NCI-H1694 (cell line): ENCODE measurements at places on chromosomes 16 and 17.

DNA sequence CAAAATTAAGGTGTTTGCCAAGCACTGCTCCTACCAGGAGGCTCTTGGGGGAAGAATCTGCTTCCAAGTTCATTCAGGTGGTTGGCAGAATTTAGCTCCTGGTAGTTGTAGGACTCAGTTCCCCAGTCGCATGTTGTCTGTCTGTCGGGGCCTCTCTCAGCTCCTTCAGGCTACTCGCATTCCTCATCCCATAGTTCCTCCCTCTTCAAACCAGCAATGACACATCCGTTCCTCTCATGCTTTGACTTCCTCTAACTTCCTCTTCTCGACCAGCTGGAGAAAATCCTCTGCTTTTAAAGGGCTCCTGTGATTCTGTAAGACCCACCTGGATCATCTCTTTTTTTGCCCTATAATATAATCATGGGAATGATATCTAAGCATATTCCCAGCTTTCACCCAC, 108.1 kb downstream of the PMP22 start:
- no peak for DNase-seq

GRCh38 chr17:80604009-80604669, 59.5 kb downstream of the RPTOR start:
- DNase-seq, result no peak

DNA sequence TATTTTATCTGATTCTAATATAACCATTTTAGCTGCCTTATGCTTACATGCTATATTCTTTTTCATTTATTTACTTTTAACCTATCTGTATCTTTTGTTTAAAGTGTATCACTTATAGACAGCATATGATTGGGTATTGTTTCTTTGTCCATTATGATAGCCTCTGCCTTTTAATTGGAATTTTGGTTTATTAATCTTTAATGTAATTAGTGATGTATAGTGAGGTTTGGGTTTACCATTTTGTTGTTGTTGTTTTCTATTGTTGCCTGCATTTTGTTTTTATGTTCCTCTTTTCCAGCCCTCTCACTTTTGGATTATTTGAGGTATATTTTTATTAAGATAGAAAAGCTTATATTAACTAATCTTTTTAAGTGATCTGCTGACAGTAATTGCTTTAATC, 59.4 kb downstream of the NLK start:
- no peak for DNase-seq

DNA sequence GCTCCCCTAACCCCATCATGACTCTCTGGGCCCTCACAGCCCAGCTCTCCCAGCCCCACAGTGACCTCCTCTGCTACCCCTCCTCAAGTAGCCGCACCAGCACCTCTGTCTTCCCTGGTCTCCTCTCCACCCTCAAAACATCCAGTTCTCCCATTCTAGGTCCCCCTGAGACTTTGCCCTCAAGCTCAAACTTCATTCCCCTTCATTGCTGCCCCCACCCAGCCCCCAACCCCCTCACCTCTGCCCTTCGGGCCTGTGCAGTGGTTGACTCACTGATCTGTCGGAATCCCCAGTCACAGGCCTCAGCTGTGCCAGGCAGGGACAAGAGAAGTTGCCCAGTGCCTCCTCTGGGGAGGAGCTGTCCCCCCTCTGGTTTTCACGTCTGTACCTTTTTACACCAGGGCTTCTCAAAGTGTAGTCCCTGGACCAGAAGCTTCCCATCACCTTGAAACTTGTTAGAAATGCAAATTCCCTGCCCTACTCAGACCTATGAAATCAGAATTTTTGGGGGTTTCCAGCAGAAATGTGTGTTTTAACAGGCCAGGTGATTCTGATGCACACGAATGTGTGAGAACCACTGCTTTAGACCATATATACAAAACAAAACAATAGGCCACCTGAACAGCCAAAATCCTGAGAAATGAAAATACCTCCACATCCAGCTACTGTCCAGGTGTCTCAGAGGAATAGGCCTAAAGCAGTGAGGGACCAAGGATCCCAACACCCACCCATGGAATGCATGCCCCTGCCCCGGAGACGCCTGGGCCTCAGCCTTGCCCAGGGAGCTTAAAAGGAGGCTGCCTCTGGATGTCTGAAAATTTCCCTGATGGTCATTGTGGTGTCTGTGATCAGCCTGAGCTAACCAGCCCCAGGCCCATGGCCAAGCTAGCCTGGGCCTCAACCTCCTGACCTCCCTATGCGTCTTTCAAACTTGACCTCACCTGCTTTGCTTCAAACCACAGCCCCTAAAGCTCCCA, 853 bp upstream of the DOK4 start:
- no peak for DNase-seq

GRCh38 chr17:77602062-77602746, 356.3 kb upstream of the TNRC6C start:
- no peak for DNase-seq
